ENCODE measurements at places on chromosomes 11 and 22.

- DNase-seq = no peak
Observed at GRCh38 chr11:97850701-97851100, 1170.0 kb upstream of the CNTN5 start.

- DNase-seq = no peak
Observed at GRCh38 chr22:42371099-42371498, 61.1 kb downstream of the NFAM1 start.

- no peak for DNase-seq
Observed at GRCh38 chr11:100849009-100849900, 162.2 kb downstream of the ARHGAP42 start.

- no peak for DNase-seq
Observed at GRCh38 chr11:123362941-123363340, 67.1 kb upstream of the GRAMD1B start.

GRCh38 chr11:110565357-110566336, 135.9 kb downstream of the FDX1 start:
- DNase-seq = no peak

DNA sequence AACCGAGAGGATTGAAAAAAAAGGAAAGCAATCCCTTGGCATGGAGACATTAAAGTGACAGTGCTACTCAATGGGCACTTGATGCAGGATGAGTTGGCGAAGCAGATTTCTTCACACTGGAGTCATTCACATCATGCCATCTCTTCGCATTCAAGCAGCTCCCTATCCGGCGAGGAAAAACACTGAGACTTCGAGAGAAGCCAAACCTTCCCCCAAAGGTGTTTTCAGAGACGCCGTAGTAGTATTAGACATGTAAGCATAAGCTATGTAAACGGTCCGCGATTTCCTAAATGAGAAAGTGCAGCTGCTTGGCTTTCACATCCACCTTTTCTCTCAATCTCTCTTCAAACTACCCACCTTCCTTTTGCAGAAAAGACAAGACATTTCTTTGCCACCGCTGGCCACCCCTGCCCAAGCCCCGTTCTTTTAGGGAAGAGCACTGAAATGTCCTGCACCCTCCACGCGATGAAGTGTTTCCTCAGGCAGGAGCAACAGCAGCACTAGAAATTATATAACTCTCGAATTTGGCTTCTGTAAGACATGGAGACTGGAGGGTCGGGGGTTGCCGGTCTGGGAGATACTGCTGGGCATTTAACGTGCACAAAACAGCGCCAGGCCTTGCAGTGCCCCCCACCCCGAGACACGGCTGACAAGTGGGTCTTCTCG, at the start of gene DLG2:
Gene DLG2, minus strand, starts transcription at position 13 of the 666 bp plus-strand sequence.
- DNase-seq = no peak

- no peak for DNase-seq
Observed at GRCh38 chr11:113496026-113496651, 20.9 kb upstream of the DRD2 start.

DNA sequence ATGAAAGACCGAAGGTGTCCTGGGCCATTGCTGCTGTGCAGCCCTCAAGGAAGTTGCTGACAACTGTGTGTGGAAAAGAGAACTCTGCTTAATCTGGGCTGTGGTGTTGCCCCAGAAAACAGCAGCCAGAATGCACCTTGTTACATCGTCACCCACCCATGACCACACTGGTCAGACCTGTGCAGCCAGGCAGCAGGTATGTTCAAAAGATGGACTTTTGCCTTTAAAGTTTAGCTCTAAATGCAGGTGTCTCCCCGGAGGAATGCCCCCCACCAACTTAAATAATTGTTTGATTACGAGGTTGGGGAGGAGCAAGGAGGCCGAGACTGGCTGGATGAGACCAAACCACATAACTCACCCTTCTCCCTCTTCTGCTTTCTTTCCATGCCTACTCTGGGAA, 15.3 kb upstream of the POLA2 start:
- no peak for DNase-seq

DNA sequence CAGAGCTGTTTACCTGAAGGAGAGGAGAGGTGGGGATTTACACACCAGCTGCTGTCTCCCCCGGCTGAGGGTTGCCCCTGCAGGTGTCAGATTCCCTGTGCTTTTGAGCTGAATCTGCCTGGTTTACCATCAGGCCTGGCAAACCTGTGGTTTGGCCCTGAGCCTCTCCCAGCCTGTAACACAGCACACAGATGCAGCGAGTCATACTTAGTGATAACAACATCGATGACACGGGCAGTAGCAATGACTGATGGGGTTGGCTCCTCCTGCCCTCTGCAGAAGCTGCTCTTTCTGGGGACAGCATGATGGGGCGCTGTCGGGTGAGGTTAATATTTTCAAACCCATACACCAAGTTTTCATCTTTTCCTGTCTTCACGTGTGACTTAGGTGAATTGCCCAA, 380.0 kb upstream of the B3GAT1 start:
- DNase-seq = no peak

GRCh38 chr11:134453441-134453840, 41.4 kb upstream of the B3GAT1 start:
- DNase-seq = no peak

GRCh38 chr11:76071090-76071489, 135.2 kb downstream of the WNT11 start:
- no peak for DNase-seq

GRCh38 chr11:45097721-45098493, 48.5 kb upstream of the PRDM11 start:
- no peak for DNase-seq

GRCh38 chr11:105720096-105720495, 110.2 kb downstream of the GRIA4 start:
- no peak for DNase-seq

DNA sequence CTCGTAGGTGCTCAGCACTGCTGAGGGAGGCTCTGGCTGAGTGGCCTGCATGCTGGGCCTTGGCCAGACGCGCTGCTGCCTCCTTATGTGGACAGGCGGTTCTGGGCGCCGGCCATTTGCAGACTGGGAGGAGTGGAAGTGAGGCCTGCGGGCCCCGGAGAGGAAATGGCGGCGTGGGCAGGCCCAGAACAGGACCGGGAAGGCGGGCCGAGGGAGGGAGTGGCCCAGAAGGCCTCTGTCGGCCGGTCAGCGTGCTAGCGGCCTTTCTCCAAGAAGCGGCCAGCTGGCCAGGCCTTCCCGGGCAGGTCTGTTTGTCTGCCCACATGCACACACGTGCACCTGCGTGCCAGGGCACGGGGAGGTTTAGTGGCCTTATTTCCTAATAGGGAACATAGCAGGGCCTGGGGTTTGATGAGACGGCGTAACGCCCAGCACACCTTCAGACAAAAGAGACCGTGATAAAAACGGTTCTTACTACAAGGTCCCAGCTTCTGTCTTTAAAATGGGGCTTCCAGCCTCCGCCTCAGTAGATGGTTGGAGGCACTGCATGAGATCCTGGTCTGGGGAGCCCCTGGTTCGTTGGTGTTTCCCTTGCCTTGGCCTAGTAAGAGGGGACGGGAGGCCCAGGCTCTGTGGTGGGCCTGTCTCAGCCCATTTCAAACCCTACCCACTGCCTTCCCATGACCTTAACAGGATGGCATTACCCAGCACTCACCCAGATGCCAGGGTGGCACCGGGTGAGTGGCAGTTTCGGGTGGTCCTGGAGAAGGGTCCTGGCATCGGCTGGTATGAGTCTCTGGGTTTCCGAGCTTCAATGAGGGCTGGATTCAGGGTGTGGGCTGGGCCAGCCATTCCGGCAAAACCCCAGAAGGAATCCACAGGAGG, 65.1 kb upstream of the PPARA start:
- no peak for DNase-seq

DNA sequence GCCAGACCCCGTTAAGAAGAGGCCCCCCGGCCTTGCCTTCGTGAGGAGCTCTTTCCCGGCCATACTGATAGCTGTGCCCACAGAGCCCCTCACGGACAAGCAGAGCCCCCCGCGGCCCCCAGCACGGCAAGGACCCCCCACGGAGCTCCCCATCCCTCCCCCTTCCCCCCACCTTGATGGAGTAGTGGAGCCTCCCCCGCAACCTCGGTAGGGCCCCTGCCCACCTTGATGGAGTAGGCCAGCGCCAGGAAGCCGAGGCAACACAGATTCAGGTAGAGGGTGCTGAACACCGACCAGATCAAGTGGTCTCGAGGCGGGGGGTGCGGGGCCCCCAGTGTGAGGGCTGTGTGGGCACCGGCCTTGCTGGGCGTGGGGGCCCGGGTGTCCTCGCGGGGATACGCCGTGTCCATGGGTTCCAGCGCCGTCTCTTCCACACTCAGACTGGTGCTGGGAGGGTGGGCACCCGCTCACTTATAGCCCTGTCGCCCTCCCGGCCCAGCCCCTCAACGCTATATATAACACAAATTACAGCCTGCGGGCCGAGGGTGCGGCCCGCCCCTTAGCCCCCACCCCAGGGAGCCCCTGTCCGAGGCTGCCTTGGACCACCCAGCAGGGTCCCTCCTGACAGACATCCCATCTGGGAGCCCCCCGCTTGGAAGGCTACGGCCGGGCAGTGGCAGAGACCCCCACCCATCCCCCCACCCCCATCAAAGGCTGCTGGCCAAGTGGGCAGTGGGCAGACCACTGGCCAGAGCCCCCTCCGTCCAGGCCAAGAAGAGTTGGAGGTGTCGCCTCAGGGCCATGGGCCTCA, at the start of gene IFITM5:
Gene IFITM5, minus strand, starts transcription at position 446 of the 811 bp plus-strand sequence. Its CDS starts 36 bp downstream, at position 410.
- DNase-seq = no peak

DNA sequence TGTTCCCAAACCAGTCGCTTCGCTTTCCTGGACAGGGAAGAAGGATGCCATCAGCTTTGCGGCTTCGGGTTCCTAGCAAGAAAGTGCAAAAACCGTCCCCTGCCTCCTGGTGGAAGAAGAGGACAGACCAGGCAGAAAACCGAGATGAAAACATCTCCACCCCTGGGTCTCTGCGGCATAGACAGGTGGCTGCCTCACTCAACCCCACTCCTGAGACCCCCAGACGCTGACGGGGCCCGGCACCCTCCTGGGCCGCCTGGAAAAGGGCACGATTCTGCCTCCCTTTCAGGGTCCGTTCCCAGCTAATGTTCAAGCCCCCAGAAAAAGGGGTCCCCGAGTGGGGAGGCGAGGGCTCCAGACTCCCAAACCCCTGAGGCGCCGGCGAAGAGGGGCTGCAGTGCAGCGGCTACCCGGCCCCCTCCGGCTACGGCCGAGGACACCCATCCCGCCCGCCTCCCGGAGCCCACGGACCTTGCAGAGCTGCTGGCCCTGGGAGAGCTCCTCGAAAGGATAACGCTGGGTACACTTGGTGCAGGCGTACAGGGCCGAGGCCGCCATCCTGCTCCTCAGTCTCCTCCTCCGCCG, 569 bp downstream of the FAM76B start:
- DNase-seq = no peak

DNA sequence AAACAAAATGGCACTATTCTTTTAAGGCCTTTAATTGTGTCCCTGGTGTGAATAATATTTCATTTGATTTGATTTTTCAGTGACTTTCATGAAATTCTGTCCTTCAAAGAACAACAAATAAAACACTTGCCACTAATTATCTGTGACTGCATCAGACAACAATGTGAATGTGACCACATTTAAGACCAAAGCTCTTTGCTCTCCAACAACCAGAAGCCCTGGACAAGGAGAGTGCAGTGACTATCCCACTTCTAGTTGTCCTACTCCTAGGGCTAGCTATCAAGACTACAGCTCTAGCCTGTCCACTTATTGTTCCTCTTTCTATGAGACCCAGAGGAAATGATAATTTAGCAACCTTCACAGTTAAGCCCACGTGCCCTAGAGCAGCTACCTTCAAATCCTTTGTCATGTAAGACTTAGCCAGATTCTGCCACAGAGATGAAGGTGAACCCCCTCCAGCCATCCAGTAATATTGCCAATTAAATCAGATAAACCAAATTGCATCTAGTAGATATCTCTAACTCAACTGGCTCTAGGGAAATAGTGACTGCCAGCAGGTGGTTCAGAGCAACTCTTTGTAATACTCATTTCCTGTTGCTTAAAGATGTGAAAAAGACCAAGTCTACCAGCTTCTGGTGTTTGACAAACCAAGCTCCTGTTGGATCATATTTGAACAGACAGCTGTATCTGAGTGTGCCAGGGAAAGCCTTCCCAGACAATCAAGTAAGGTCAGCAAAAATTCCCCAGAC, 142.6 kb upstream of the BLID start:
- DNase-seq = no peak

- DNase-seq = no peak
Observed at GRCh38 chr11:86811637-86812321, 11.4 kb downstream of the PRSS23 start.

GRCh38 chr11:107769189-107769588, 57.3 kb upstream of the SLN start:
- DNase-seq = no peak

DNA sequence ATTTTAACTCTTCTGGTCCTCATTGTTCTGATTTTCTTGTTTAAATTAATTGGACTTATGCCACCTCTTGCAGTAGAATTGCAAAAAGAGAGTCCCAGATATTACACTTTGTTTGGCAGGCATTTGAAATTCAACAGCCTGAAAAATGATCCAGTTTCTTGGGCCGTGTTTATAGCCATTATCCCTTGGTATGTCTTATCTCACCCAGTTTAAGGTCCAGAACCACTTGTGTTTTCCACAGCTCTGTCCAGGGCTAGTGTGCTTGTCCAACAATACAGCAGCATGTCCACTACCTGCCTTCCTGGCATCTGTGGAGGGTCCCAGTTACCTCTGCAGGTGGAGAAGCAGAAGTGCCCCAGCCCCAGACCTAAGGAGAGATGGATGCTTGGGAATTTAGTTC, 397.4 kb downstream of the SOX6 start:
- no peak for DNase-seq

DNA sequence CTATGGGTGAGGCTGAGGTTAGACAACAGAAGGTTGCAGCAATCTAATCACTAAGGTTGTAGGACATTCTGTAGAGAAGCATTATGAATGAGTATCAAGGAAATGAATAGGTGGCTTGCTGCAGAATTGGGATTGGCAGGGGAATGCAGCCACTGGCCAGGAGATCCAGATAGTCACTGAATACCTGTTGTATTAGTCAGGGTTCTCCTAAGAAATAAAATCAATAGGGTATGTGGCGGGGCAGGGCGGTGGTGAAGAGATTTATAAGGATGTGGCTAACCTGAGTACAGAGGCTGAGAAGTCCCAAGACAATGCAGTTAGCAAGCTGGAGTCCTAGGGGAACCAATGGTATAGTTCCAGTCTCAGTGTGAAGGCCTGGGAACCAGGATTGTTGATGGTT, 163.0 kb downstream of the SPON1 start:
- no peak for DNase-seq

GRCh38 chr11:62671236-62671607, 251 bp upstream of the UQCC3 start:
- DNase-seq = no peak

DNA sequence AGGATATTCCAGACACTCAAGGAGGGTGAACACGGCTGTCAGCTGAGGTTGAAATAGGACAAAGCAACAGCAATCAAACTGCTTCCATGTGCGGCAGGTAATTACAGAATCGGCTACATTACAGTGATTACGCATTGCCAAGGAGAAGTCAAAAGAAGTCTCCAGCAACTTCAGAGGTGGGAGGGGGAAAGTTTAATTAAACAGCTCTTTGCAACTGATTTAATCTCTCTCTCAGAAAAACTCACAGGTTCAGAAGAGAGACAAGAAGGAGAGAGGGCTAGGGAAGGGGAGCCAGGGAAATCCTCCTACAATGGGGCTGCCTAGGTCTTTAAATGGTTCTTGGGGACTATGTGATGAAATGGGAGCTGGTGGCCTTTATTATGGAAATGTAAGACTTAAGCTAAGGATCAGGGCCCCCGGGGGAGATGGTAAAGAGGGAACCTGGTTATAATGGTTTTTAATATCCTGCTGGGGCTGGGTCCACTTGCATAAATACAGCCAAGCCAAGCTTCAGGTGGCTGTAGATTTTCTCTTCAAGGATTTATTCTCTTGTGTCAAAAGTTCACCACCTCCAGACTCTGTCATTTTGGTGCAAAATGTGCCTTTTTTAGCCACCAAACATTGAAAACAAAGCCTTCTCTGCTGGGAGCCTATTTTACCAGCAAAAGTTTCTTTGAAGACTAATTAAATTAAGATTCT, 354.7 kb upstream of the NARS2 start:
- no peak for DNase-seq

All from stimulated activated CD4-positive, alpha-beta T cell treated with anti-CD3 and anti-CD28 coated beads, Interleukin-1b, Interleukin-23, amount 100 ng/mL, for 1 hour (primary cell).